ENCODE measurements at places on chromosomes 5 and 9. TPM values are rescaled to one million over a fixed set of nuclear protein-coding genes. Genes with fewer than 3 reads are reported as not detected.

FAM170A gene
- polyA plus RNA-seq, result 0.16 TPM

PPP2CA gene
- polyA plus RNA-seq, result 229 TPM

DNA sequence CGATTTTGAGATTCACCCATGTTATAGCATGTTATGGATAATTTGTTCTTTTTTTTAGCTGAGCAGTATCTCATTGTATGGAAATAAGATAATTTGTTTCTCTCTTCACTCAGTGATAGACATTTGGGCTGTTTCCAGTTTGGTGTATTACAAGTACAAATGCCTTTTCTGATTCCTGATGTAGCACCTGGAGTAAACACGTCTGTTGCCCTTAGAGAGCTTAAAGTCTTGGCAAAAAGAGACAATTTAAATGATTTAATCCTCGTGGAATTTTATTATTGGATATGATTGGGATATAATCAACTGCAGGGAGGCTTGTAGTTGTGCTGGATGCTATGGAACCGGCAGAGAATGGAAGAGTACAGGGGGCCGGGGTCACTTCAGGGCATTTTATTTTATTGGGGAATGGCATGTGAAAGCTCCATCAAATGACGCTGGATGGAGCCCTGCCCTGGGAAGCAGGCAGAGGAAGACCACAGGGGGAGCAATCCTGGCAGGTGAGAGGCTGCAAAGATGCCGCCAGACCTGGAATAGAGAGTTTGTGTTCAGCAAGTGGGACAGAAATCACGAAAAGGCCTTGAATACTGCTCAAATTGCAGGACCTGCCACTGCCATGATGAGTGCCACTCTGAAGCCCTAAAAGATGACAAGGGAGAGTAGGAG is 31.0 kb upstream of the TGFBI start:
- DNase-seq, result no peak

GRCh38 chr5:131375351-131375750 is 111.5 kb downstream of the CDC42SE2 start:
- DNase-seq, result no peak

ZFR gene
- polyA plus RNA-seq, result 116 TPM

CDH6 gene
- polyA plus RNA-seq, result 80.8 TPM

DNA sequence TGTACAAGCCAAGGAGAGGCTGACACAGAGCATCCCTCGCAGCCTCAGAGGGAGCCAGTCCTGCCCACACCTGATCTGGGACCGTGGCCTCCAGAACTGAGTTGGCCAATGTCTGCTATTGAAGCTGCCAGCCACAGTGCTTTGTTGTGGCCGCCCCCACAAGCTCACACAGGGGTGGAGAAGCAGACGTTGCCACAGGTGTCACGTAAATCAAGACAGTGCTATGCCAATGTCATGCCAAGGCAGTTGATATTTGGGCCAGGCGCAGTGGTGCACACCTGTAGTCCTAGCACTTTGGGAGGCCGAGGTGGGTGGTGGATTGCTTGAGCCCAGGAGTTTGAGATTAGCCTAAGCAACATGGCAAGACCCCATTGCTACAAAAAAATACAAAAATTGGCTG is 17.3 kb upstream of the TERT start:
- DNase-seq, result no peak

OLFML2A gene
- 20.6 TPM for polyA plus RNA-seq

DNA sequence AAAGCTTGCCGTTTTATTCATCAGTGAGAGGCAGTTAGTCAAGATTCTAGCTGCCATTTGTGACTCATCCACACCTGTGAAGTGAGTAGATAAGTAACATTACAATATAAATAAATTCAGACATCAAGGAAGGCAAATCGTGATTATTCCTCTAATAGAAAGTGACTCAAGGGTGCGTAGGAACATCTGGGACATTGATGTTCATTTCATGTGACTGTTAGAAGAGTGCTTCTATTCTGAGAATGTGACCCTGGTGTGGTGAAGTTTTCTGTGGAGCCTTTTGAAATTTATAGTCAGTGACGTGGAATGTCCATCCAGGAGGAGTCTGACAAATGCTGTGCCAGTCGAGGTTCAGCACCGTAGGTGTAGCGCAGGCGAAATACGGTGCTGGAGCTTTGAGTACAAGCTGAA is 48.4 kb upstream of the FAM240B start:
- DNase-seq, result no peak

DNA sequence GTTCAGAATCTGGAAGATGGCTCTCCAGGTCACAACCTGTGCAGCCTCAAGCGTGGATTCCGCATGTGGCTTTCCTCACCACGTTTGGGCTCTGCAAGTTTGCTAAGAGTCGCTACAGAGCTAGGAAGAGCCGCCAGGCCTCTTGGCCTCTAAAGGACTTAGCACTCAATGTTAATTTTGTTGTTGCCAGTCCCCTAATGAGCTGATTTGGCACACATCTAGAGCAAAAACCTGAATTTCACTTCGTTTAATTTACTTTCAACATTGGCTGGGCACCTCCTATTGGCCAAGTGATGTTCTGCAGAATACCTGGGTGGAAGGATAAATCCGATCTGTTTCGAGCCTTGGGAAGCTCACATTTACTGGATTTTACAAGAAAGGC is 65.8 kb upstream of the UNC5A start:
- no peak for DNase-seq

- no peak for DNase-seq
Observed at GRCh38 chr5:43017428-43017815, 22.7 kb downstream of the ANXA2R start.

DNA sequence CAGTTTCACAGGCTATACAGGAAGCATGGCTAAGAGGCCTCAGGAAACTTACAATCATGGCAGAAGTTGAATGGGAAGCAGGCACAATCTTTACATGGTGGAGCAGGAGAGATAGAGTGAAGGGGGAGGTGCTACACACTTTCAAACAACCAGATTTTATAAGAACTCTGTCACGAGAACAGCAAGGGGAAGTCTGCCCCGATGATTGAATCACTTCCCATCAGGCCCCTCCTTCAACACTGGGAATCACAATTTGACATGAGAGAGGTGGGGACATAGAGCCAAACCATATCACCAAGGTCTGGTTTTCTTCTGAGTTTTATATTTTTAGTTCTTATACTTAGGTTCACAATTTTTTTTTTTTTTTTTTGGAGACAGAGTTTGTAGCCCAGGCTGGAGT is 16.1 kb downstream of the ZCCHC9 start:
- DNase-seq, result no peak
